Muscle of leg (tissue), 16 donors: ENCODE measurements at places on chromosomes 2 and 18. TPM values are rescaled to one million over a fixed set of nuclear protein-coding genes. Genes with fewer than 3 reads are reported as not detected.

GRCh38 chr2:204900910-204901309 lies 355.6 kb downstream of the PARD3B start:
- H3K27ac ChIP-seq, result no peak overlapping the region
- H3K4me1 ChIP-seq, result no peaks in the 10 kb centered on the region
- DNase-seq, result no peak
- H3K36me3 ChIP-seq, result no peaks in the 10 kb centered on the region

DNA sequence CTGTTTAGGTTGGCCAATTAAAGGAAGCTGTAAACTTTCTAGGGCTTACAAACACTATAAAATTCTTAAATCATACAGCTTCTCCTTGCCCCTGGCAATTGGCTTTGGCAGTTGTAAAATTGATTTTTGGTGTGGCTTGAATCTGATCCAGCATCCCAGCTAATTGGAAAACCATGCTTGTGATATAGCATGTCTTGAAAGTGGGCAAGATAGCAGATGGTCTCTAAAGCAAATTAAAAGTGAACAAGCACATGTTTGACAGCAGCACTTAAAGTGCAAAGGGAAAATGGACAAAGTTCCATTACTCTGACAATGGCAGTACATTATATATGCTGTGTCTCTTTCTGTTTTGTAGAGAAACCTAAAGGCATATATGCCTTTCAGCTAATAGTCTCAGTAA lies 302.9 kb upstream of the NXPH2 start:
- no peak for DNase-seq
- no peak overlapping the region for H3K4me3 ChIP-seq
- H3K27me3 ChIP-seq, result no peaks in the 10 kb centered on the region
- H3K4me1 ChIP-seq, result no peaks in the 10 kb centered on the region
- no peak overlapping the region for H3K27ac ChIP-seq

GRCh38 chr18:32684940-32685339 lies 87.9 kb downstream of the KLHL14 start:
- no peak for DNase-seq
- no peaks in the 10 kb centered on the region for H3K36me3 ChIP-seq
- H3K4me3 ChIP-seq, result no peak overlapping the region
- H3K27ac ChIP-seq, result no peak overlapping the region
- H3K4me1 ChIP-seq, result no peaks in the 10 kb centered on the region
- no peaks in the 10 kb centered on the region for H3K27me3 ChIP-seq

CD8A gene
- 0.09 TPM for total RNA-seq

NEU2 gene
- not detected for total RNA-seq
